OCI-M1 (cell line): ENCODE measurements at places on chromosomes 7 and 10.

GRCh38 chr7:84149573-84149972 lies 45.0 kb downstream of the SEMA3A start:
- no peak for DNase-seq

- DNase-seq, result peak; percentile 75
These were observed 82.7 kb downstream of the PAX2 start for GRCh38 chr10:100827819-100828737.

DNA sequence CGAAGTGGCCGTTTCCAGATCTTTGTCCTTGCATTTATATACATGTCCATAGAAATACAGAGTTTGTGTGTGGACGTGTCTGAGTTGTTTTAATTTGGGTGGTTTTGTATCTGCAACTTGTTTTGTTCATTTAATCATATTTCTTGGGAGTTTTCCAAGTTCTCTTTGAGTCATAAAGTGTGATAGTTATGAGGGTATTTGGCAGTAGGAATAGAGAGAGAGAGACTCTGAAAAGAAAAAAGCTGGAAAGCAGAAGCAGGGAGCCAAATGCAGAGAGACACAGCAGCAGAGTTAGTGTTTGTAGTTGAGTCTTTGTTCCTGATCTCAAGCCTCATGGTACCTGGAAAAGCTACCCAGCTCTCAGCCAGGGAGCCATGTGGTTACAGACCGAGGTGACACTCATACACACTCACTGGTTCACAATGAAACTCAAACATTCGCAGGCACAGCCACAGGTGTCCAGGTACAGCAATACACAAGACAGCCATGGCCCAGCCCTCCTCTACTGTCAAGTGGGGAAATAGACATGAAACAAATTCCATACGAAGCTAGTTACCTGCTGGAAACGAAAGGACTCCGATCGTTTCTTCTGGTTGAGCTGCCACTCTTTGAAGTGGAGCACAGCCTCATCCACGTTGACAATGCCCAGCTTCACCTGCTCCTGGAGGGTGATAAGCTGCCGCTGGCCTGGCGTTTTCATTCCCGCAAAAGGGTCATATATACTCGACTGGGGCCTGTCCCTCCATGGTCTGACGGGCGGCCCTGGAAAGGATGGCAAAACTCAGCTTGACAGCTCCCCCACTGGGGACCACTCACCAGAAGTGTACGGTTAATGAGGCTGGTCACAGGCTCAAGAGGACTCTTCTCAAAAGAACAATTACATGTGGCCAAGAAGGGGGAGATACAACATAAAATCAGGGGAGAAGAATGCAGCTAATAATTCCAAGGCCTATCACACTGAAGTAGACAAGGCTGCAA lies 33.3 kb upstream of the TM9SF3 start:
- DNase-seq, result peak; percentile 69

- no peak for DNase-seq
These were observed 215.5 kb downstream of the GLRX3 start for GRCh38 chr10:130351466-130352290.

DNA sequence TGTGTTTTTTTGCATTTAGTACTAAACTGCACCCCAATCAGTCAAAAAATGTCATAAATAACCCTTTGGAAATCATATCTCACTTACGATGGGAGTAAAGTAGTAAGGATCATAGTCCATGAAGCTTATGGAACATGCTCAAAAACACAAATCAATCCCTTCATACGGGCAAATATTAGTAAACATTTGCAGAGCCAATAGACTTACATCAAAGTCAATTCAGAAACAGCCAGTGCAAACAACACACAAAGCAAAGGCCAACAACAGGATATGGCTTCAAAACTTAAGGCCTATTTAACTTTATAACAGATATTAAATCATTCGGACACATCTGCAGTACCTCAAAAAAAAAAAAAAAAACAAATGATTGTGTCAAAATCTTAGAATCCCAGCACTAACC lies 32.1 kb downstream of the SGCE start:
- DNase-seq, result no peak

DNA sequence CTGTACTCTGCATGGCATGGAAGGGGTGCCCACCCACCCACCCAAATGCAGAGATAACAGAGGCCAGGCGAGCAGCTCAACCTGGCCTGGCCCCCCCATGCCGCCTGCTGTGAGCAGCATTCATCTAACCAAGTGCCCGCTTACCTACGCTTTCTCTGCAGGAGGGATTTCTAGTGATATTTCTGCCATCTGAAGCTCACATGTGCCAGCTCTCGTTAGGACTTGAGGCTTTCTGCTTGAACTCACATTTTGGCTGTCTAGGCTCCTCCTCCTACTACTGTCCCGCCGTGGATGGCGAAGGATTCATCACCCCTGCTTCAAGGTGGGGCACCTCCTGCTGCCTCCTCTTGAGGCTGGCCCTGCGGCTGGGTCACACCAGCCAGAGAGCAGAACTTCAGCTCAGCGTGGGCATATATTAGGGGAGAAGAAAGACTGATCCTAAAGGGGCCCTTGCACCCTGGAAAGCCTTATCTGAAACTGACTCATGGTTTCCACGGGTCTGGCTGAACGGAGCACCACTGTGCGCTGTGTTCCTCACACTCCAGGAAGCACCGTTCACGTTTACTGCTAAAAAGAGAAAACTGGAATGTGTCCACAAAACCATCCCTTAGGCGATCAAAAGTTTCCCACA lies 45.5 kb downstream of the CTBP2 start:
- no peak for DNase-seq

DNA sequence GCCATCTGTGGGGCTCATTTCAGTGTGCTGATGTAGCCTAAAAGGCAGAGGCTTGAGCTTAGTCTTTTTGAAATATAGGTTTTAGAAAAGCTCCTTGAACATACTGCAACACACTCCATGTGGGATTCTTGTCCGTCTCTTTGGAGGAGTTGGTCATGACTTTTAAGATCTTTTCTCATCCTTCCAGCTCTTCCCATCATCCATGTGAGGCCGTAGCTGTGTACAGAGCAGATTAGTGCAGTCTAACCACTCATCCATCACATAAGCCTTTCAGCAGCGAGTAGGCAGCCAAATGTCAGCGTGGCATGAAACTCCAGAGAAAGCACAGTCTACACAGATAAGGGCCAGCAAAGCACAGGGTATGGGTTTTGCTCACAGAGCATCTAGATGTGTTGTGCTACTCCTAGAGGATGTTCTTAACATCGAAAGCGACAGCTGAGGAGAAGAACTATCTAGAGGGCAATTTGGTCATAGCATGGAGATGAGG lies 28.1 kb upstream of the NPVF start:
- DNase-seq, result no peak

GRCh38 chr10:73076360-73077183 lies 20.1 kb downstream of the P4HA1 start:
- peak; percentile 64 for DNase-seq

DNA sequence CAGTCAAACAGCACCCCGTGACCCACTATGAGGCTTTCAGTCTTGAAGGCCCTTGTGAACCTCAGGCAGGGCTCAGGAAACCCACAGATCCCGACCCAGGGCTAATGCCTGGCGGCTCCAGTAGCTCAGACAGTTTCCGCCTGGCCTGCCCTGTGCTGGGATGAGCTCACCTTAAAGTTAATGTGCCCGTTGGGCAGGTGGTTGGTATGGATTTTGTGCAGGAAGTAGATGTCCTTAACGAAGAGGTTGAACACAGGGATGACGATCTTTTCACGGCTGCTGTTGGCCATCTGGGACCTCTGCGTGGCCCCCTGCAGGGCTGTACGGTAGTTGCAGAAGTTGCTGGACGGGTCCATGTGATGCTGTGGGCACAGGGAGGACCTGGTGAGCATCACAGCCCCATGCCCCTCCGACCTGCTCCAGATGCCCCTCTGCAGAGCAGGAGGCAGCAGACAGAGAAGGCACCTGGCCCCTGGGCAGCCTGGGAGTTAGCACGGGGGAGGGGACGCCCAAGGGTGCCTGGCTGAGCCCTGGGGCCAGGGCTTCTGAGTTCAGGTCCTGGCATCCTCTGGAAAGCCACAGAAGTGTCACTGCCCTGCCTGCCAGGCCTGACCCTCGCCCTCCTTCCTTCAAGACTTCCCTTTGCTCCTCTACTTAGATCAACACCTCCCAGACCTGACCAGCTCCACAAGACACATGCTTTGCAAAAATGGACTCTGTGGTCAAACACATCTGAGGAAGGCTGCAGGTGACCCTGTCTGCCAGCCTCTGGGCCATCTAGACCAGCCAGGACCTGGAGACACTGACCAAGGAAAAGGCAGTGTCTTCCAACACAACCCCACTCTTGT lies 59.8 kb downstream of the CSGALNACT2 start:
- peak; percentile 50 for DNase-seq

DNA sequence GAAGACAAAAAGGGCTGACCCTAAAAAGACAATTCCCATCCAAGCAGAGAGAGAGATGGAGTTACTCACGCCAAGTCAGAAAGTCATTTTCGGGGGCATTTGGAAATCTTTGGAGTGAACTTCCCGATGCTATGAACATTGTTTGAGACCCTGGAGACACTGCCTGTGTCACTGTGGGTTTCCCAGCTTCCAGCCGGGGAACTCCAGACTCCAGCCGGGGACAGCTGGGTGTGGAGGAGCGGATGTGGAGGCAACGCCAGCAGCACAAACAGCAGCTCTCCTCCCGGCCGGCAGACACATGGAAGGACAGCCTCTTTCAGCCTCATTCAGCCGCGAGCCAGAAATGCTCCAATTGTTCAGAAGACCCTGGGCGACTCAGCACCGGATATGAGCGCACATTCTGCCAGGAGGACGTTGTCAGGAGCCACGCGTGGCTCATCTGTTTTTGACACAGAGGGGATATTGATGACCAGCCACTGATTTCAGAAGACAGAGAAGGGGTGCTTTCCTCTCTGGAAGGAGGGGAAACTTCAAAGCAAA lies 97.6 kb downstream of the PRPF18 start:
- no peak for DNase-seq

GRCh38 chr10:74542077-74542476 lies 284.3 kb upstream of the KAT6B start:
- no peak for DNase-seq

GRCh38 chr7:110647266-110647665 lies 443.7 kb upstream of the LRRN3 start:
- no peak for DNase-seq

DNA sequence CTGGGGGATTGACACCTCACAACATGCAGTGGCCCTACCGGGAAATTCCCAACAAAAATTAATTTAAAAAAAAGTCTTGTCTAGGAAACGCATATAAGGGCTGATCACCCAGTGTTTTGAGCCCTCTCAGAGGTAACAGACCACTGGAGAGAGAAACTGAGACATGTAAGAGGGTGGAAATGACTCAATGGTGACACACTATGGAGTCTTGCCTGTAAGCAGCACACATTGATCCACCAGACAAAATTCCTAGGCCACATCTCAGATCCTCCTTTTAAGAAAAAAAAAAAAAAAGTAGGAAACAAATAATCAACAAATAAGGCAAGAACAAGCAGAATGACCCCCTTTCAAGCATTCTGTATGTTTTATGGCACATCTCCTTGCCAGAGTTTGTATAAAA lies 296.2 kb downstream of the MAGI2 start:
- DNase-seq, result no peak

- no peak for DNase-seq
These were observed 150.1 kb downstream of the PLPP4 start for GRCh38 chr10:120607016-120607709.

DNA sequence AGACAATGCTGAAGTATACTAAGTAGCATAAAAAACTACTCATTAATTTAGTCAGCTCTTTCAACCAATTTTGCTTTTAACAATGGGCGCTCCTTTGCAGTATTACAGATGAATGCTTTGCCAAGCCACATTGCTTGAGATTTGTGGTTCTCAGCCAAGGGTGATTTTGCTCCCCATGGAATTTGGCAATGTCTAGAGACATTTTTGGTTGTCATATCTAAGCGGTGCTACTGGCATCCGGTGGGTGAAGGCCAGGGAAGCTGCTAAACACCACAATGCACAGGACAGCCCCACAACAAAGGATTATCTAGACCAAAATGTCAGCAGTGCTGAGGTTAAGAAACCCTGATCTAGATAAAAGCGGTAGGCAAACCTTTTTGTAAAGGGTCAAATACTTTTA lies 112.0 kb downstream of the UBE2H start:
- peak; percentile 19 for DNase-seq

DNA sequence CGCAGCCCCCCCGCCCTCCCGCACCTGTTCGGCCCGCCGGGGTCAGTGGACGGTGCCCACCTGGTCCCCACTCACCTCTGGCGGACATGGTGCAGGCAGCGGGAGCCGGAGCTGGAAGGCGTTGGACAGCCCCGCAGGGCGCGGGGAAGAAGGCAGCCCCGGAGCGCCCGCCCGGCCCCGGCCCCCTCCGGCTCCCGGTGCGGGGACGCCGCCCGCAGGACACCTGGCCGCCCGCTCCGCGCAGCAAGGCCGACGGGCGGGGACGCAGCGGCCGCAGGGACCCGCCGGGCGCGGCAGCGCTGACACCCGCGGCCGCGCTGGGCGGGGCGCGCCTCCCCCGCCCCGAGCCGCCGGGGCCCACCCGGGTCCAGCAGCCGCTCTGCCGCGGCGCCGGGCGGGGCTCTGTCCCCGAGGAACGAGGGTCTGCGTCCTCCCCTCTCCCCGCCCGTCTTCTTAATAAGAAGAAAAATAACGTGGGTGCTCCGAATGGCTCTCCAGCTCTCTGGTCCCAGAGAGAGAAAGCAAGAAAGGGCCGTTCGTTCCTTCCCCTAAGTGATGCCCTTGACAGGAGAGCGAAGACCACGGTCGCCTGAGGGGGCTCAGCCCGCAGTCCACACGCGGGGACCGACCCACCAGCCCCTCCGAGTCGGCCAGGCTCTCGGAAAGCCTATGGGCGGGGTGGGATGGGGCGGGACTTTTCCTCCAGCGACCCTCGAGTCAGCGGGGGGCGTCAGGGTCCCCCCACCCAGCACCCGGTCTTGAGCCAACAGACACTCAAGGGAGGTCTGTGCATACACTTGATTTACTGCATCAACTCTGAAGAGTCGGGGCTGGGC lies 53.4 kb upstream of the FHIP2A start:
- DNase-seq, result no peak

DNA sequence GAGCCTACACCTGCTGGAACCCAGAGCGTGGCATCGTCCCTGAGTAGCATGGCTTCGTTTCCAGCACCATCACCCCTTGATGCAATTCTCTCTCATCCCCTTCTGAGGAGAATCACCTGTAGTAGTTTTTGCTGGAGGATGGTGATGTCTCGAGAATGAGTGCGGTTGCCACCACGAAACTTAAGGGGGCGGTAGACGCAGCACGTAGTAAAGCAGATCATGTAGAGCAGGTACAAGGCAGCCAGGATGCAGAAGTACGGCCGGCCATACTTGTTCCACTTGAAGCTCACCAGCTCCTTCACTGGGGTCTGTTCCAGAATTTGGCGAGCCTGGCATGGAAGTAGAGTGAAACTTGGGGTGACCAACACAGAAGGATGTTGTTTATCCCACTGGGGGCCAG lies 8.1 kb downstream of the TRPV5 start:
- no peak for DNase-seq

DNA sequence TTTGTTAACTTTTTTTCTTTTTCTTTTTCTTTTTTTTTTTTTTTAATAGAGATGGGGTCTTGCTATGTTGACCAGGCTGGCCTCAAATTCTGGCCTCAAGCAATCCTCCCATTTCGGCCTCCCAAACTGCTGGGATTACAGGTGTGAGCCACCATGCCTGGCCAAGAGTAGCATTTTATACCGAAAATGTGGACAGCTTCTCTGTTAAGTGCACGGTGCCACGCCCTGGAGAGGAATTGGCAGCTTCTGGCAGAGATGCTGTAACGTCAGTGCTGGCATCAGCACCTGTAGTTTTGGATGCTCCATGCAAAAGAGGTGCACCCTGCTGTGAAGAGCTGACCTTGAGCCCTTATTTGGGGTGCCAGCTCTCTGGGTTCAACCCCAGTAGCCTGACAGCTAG lies 18.2 kb downstream of the IL15RA start:
- no peak for DNase-seq
